ENCODE measurements at places on chromosomes 1 and 21.

DNA sequence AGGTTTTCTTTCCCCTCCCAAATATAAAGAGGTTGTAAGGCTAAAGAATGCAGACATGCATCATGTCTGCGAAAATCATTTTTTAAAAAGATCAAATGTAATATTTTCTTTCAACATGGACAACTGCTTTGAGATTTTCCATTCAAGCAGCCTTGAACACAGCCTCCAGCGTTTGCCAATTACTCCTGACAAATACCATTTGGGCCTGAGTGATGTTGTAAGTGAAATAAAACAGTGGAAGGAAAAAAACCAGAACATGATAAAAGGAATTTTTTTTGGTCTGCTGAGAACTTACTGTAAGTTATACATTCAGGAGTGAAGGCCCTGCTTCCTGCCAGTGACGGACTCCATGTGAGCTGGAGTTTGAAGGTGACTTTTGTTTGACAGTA lies 37.2 kb downstream of the SETD4 start:
- no peak for DNase-seq

DNA sequence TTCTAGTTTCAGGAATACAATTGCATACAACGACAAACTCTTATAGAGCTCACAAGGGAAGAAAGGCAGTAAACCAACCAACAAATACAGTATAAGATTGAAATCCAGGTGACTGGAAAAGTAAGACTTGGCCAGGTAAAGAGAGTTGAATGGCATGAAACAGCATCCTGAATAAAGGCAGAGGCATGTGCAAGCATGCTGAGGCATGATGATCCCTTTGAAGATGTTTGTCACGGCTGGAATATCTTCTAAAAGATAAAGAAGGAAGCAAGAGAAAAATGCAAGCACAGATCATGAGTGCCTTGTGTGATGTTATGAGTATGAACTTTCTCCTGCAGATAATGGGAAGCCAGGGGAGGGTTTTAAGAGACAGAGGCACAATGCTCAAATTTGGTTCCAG lies 83.3 kb upstream of the SPATA6 start:
- no peak for DNase-seq

DNA sequence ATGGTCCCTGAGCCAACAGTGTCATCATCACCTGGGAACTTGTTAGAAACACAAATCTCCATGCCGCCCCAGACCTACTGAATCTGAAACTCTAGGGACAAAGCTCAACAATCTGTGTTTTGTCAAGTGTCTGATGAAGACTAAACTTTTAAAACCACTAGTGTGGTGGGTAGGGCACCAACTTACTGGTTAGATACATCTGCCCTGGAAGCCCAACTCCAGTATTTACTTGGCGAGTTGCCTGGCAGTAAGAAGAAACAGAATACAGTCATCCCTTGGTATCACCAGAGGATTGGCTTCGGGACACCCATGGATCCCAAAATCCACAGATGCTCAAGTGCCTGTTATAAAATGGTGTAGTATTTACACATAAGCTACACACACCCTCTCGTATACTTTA lies 367.9 kb upstream of the DUSP10 start:
- no peak for DNase-seq

GRCh38 chr1:112676543-112676942 lies 2.1 kb downstream of the MOV10 start:
- DNase-seq: peak; percentile 61

DNA sequence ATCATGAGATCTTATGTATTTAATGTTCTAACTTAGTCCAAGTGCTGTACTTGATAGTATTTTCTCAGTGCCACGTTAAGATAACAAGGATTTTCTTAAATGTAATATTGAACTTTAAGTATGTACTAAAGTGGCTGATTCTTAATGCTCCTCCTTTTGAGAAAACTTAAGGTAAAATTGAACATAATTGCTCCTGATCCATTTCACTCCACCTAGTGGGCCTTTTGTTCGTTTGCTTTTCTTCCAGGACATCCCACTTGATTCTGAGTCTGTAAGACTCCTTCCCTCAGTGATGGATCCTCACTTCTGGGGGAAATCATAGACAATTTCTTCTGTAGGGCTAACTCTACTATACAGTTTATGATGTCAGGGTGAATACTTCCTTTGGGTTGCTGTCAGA lies 173.1 kb downstream of the LMO4 start:
- DNase-seq: no peak

GRCh38 chr1:8096105-8097011 lies 70.2 kb upstream of the ERRFI1 start:
- no peak for DNase-seq
